ENCODE measurements at places on chromosomes 5 and 9.
A peak's percentile ranks its signal among the peaks of the same experiment; 100 is the strongest.

DNA sequence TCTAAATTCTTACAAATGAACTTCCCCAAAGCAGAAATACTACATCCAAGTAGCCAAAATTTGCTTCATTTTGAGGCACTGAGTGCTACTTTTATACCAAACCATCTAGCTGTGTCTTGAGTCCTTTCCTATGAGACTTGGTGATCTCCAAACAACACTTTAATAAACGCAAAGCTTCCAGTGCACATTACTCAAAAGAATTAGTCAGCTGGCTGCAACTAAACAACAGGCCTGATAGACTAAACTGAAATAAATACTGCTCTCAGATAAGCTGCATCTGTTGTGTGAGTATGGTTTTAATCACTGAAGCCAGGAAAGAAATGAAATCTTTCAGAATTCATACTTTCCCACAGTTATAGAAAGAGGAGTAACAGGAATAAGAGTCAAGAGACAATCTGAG is 80.3 kb downstream of the VCAN start:
- DNase-seq = no peak

GRCh38 chr5:154593071-154593470 is 115.0 kb upstream of the HAND1 start:
- DNase-seq = no peak

- DNase-seq = no peak
Measured at GRCh38 chr5:121174351-121174750, 677.3 kb upstream of the FTMT start.

DNA sequence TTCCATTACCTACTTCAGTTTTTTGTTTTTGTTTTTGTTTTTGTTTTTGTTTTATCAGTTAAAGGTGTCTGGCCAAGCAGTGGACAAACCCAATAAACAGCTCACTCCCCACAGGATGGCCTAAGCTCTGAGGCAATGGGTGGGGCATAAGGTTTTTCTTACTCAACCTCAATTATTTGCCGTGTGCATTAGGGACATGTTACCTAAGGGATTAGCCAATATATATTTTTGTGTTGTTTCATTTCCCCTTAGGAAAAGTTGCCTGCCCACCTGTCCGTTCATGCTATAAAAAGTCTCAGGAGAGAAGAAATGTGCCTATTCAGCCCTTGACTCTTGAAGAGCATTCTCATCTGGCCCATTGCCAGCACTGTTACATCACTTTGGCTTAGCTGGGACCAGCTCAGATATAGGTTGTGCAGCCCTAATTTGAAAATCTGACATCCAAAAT is 7.3 kb downstream of the SH3RF2 start:
- DNase-seq = no peak

GRCh38 chr5:25427240-25427639 is 782.5 kb upstream of the CDH10 start:
- no peak for DNase-seq

- DNase-seq = no peak
Measured at GRCh38 chr5:141402553-141403243, at the start of gene PCDHGA9. Gene PCDHGA9, plus strand, starts transcription at chr5:141402778. Its CDS starts 175 bp downstream, at chr5:141402953.

DNA sequence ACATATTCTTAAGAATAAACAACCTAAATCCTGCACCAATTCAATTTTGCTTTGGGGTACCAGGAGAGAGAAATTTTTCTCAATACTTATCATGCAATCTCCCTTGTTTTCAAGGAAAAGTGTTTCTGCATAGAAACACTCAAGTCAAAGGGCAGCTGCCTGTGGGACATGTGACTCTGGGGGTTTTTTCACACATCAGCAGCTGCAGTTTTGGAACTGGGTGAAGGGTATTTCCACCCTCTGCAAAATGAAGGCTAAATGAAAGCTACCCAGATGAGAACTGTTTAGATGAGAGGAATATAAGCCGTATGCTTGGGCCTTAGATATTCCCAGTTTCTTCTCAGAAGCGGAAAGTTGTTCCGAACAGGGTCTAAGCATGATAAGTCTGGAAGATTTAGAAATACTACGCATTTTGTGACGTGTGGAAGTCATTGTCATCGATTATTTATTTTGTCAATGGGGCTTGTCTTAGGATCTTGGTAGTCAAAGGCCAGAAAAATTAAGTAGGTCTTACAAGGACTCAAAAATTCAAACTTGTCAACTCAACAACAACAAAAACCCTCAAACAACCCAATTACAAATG is 64.3 kb upstream of the BOD1 start:
- DNase-seq = no peak

GRCh38 chr9:26391036-26391435 is 501.6 kb downstream of the CAAP1 start:
- DNase-seq = no peak

DNA sequence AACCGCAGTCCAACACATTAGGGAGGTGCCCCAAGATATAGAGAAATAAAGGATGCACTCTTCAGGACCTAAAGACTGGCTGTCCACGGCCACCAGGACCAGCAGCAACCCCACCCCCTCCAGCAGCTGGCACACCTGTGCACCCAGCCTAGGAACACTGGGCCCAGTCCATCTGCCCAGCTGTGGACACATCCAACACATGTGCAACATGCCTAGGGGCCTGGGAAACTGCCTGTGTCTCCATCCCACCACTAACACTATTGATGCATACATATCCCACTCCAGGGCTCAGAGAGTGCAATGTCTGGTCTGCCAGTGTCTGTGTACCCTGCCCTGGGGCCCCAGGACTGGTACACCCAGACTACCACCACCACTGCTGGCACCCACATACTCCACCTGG is 1781.3 kb downstream of the MAT2B start:
- no peak for DNase-seq

DNA sequence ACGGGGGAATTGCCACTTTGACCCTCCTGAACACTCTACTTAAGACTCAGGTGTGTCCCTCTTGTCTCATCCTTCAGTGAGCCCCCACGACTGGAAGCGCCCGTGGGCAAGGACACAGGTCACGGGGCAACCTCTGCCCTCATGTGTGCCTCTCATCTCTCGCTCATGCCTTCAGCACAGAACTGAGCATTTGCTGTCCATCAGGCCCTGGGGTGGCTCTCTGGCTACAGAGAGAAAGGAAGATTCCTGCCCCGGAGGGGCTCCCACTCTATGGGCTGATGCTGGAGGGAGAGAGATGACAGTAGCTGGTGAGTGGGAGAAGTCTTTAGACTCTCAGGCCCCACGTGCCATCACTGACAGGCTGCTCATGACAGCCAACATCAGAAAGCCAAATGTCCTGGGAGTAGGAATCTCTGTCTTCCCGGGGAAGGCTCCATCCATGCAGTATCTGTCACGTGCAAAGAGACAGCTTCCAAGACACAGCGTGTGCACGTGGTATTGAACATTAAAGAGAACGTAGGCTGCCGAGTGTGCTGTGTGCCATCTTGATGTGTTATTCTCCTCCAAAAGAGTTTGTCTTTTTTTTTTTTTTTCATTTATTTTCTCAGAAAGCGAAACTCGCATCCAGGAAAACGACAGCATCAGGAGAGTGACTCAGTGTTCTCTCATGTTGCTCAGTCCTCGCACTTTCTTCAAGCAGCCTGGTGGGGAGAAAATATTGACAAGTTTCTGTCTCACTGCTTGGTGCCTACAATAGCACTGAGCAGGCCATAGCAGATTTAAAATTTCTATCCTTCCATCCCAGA is 190.5 kb downstream of the GAS1 start:
- no peak for DNase-seq

DNA sequence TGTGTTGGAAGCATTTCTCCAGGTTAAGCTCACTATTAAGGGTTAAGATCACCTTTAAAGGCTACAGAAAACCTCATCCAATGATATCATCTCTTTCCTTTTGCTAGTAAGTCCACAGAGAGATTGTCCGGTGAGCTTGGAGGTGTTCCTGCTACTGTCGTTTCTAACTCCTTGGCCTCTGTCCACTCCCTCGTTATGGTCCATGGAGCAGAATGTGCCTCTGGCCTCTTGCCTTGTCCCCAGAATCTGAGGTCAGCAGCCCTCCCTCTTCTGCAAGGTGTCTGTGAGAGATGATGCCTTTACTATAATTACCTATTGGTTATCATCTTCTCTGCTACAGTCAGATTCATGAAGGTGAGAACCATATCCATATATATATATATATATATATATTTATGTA is 15.0 kb downstream of the ORM2 start:
- DNase-seq = no peak

DNA sequence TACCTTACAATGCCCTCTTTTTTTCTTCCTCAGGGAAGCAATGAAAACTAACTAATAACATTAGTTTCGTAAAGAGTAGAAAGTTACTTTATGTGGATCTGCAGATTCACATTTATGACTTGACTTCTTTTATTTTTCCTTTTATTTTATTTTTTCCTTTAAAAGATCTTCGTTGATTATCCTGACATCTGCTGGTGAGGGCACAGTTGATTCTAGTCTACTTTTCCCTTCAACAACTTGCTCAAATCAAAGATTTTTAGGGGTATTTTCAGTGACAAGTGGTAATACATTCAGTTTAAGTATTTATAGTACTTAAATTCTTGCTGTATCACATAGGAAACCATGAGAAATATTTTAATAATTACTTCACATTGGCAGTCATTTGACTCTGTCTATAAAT is 4.9 kb downstream of the EDIL3 start:
- no peak for DNase-seq

GRCh38 chr5:50667023-50667652 is 701 bp downstream of the PARP8 start:
- DNase-seq = no peak

DNA sequence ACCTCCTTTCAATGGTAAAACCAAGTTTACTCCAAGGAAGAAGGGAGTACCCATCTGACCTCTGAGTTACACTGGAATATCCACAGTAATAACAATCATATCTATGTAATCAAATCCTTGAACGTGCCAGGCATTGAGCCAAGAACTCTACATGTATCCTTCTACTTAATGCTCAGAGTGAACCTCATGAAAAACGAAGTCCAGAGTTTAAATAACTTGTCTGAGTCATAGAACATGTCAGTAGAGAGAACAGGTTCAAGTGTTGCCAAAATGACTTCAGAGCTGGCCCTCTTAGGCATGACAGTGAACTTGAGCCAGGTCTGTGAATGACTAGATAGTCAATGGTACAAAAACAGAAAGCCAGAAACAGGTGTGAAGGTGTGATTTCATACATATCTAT is 164.1 kb upstream of the ZNF618 start:
- DNase-seq = no peak

DNA sequence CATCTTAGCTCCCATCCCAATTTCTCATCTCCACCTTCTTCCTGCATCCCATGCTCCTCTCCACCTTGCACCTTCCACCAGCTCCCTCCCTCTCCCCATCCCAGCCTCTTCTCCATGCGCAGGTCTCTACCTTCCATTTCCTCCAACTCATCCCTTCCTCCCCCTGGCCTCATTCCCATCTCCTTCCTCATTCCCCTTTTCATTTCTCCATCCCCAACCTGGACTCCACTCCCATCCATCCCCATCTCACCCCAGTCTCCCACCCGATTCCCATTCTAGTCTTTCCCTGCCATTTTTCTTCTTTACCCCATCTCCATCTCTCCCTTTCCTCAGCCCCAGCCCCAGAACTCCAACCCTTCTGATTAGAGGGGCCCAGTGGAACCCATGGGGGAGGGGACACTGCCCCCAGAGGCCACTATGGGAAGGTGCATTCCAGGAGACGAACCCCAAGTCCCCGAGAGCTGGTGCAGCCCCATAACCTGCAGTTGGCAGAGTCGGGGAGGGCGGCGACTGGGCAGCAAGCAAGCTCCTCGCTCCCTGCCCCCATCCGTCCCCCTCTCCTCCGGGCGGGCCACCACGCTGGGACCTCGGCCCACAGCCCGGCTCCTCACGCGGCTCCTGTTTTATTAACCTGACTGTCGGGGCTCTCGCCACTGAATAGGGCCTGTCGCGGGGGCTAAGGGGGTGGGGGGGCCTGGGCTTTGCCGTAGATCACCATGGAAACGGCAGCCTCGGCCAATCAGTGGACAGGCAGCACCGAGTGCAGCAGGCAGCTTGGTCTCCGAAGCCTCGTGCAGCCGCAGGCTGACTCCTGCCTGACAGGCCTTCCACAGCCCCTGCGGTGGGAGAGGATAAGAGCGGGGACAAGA is 66.7 kb downstream of the PCDH1 start:
- peak; percentile 28 for DNase-seq

- no peak for DNase-seq
Measured at GRCh38 chr9:127744398-127745110, 9.5 kb upstream of the TOR2A start.
